Trophoblast cell (in vitro differentiated cells and primary cell): ENCODE measurements at places on chromosomes 1 and 21.

GRCh38 chr1:230170153-230170547 is 103.1 kb downstream of the GALNT2 start:
- DNase-seq = no peak

- peak; percentile 56 for DNase-seq
Observed at GRCh38 chr1:169484683-169485430, 887 bp downstream of the SLC19A2 start.

- DNase-seq = peak; percentile 27
Observed at GRCh38 chr21:44304877-44305293, 5.0 kb downstream of the PFKL start.

GRCh38 chr1:27868932-27869718 is 3.2 kb upstream of the THEMIS2 start:
- DNase-seq = no peak

DNA sequence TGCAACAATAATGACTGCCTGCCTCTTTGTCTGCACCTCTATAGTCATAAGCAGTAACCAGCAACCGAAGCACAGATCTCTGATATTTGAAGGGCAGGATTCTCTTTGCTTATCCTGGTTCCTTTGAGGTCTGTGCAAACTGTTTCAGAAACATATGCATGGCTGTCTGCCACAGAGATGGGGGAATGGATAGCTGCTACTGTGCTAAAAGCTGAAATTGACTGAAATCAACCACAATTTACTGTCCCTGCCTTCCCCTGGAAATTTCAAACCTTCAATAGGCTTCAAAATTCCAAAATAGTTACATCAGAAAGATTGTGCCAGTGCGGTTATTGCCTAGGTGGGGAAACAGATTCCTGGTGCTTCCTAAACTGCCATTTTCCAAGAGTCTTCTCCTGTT is 136.8 kb upstream of the GORAB start:
- DNase-seq = no peak

- no peak for DNase-seq
Observed at GRCh38 chr1:168945870-168946269, 160.6 kb upstream of the ATP1B1 start.

- DNase-seq = no peak
Observed at GRCh38 chr21:34669149-34669879, 520 bp downstream of the CLIC6 start.

- no peak for DNase-seq
Observed at GRCh38 chr1:241048622-241049021, 308.4 kb downstream of the RGS7 start.

- no peak for DNase-seq
Observed at GRCh38 chr1:6010554-6010953, 18.3 kb upstream of the NPHP4 start.

DNA sequence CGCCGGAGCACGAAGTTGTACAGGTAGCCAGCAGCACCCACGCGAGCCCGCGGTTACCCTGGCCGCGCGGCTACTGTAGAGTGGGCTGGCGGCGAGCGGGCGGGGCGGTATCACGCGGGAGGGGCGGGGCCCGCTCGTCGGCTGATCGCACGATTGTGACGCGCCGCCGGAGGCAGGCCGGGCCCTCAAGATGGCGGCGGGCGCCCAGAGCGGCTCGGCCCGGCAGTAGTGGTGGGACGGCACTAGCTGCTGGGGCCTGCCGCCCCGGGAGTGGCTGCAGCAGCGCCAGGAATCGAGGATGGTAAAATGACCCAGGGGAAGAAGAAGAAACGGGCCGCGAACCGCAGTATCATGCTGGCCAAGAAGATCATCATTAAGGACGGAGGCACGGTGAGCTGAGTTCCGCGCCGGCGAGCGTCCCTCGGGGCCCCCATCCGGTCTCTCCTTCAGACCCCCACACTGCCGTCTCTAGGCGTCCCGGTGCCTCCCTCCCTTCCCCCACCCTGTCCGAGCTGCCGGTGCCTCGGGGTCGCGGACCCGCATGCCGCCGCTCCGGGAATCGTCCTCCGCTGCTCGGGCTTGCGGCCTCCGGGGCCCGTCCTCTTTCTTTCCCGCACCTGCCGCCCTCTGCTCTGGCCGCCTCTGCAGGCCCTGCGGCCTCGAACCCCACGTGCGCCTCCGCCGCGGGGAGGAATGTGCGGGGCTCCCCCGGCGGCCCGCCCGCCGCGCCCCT is 68.3 kb downstream of the SLC35A3 start:
- DNase-seq = peak; percentile 91

DNA sequence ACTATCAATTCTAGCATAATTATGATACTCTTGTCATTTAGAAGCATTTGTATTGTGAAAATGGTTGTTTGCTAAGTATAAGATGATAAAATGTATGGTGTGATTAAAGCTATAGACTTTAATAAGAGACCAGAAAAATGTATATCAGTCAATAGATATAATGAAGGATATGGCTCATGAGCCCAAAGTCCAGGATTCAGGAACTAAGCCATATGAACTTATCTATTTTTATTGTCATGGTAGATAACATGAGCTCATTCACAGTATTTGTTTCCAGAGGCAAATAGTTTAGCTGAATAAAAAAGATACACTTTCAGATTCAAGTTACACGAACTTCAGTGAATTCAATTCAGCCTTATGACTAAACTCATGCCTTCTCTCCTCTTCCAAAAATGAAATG is 32.7 kb downstream of the PRDX6 start:
- DNase-seq = no peak

DNA sequence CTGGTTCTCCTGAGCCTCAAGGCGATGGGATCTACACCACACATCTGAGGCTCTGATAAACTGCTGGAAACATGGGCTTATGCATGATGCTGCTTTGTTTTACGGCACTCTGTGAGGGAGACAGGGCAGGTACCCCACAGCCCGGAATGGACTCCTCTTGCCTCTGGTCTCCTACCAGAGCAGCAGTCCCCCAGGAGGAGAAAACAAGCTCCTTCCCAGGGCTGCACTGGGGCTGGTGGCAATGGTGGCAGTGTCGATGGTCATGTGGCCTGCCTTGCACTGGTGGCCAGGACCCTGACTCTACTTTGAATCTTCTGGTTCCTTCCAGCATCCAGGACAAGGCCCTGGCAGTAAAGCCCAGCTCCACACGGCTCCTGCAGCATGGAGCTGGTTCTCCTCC is 79.4 kb downstream of the TOMM20 start:
- DNase-seq = no peak

DNA sequence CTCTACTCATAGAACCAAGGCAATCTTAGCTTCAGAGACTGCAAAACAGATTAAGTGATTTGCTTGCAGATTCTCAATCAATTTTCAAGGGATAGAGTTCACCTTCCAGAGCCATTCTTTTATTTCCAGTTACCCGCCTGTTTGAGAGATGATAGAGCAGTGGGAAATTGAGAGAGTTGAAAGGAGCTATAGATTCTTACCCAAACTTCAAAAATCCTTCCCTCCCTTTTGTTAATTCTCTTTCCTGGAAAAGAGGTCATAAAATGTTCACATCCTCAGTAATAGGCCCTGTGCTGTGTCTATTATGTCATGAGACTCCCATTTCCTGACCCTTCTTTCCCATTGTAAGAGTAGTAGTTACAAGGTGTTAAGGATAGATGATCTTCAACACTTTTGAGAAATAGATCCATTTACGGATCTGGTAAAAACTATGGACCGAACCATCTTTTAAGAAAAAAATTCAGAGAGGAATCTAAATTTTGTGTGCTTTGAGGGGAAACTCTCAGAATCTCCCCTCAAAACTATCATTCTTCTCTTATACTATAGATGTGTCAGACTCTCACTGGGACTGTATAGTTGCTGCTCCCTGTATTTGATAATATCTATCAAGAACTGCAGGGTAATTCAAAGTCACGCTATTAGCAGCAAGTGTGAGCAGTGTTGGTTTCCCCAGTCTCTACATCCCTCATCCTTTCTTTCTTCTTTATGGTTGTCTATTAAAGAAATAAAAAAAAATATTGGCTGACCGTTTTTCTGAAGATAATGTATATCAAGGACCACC is 8.0 kb downstream of the RGS4 start:
- no peak for DNase-seq

- DNase-seq = no peak
Observed at GRCh38 chr21:44533121-44533890, 6.7 kb downstream of the KRTAP10-1 start.

DNA sequence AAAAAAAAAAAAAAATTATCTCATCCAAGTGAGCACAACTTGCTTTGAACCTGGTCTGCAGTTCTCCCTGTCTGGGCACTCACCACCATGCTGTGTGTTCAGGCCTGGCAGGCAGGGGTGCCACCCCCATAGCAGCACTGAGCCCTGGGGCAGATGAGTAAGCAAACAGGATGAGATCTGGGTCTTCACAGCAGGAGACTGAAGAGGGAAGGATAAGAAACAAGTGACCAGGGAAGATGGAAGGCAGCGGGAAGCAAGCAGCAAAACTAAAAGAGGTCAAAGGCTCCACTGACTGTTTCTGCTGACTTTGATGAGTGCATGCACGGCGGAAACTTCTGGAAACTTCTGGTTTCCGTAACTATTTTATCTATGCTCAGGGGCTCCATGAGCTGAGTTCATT is 133.5 kb upstream of the SOD1 start:
- DNase-seq = no peak

DNA sequence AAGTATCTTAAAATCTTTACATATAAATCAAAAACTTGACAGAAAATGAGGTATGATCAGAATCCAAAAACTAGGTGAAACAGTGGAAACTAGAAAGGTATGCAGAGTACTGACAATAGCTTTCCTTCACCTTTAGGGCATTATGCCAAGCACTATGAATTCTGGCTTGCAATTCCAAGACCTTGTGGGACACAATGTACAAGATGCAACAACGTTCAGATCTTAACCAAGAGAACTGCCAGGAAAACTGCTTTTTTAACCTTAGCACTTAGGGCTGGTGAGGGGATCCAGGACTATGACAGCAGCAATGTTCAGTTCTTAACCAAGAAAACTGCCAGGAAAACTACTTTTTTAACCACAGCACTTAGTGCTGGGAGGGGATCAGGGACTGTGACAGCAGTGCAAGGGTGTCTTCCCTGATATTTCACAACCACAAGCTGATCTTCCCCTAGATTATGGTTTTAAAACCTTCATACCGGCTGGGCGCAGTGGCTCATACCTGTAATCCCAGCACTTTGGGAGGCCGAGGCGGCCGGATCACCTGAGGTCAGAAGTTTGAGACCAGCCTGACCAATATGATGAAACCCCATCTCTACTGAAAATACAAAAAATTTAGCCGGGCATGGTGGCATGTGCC is 22.3 kb downstream of the FOXJ3 start:
- DNase-seq = peak; percentile 74

- peak; percentile 97 for DNase-seq
Observed at GRCh38 chr1:109161858-109162606, 48.1 kb downstream of the ELAPOR1 start.

GRCh38 chr1:230056098-230056497 is 10.9 kb upstream of the GALNT2 start:
- no peak for DNase-seq

DNA sequence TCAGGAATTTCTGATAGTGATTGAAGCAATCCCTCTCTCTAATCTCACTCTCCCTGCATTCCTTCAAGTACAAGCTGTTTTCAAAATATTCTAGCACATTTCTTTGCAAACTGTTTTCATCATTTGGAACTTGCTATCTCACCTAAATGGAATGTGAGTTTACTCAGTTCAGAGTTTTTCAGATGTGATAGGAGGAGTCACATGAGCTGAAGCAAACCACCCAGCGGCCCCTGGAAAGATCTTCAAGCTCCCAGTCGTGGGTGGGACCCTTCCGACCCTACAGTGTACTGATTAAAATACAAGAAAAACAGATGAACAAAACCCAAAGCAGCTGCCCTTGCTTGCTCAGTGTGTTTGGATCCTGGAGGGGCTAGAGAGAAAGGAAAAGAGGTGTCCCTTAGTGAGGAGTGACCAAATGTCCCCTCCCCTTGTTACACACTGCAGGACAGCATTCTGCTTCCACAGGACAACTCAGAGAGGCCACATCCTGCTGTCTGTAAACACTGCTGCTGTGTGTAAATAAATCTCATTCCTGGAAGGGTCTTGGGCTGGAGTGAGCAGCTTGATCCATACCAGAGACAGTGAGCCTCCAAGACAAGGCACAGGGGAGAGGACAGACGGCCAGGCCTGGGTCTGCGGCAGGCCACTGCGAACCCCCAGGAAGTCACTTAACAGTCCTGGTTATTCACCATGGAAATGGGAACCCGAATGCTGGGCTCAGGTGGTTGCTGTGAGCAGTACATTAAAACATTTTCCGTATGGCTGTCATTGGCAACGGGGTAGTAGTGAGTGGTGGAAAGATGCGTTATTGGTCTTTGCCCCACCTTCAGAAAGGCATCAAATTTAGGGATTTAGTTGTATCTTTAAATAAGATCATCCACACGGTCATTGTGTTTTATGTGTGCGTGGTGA is 229.2 kb downstream of the RHOU start:
- peak; percentile 67 for DNase-seq

- DNase-seq = no peak
Observed at GRCh38 chr1:203666609-203667008, 40.0 kb downstream of the ATP2B4 start.

DNA sequence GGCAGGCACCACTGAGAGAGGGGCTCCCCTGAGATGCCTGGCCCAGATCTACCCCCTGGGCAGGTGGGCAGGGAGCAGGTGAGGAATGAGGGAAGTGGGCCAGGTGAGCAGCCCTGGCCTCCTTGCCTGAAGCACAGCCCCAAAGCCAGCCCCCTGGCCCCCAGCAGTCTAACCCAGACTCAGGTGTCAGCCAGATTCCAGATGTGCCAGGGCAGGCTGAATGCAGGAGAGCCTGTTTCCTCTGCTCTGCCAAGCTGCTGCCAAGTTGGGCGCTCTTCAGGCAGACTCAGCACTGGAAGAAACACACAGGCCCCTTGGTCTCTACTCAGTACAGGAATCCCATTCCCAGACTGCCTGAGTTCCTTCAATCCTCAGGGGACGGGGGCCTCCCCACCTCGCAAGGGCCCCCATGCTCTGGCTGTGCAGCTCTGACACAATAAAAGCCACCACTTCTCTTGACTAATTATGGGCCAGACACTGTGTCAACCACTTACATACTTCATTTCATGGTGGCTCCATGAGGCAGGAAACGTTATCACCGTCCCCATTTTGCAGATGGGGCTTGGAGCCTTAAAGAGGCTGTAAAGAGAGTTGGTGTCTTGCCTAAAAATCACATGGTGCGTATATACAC is 20.4 kb downstream of the ARHGEF19 start:
- DNase-seq = no peak

DNA sequence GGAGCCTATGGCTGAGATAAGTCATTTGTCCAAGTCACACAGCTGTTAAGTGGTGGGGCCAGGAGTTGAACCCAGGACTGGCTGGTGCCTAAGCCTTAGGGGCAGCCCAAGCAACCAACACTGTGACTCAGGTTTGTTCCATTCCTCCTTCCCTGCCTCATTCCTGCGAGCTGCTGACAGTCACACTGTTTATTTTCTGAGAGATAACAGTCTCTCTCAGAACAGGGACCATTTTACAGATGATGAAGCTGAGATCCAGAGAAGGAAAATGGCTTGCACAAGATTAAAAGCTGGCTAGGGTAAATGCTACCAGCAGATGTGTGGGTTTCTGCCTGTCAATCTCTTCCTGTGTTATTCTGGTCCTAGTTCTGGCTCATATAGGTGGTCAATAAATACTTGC is 24.3 kb upstream of the TCEA3 start:
- DNase-seq = peak; percentile 87

GRCh38 chr1:145979746-145980456 is 15.4 kb downstream of the POLR3GL start:
- no peak for DNase-seq

GRCh38 chr1:180027949-180028445 is 73.4 kb downstream of the CEP350 start:
- peak; percentile 29 for DNase-seq
